ENCODE measurements at places on chromosomes 7 and 10.

DNA sequence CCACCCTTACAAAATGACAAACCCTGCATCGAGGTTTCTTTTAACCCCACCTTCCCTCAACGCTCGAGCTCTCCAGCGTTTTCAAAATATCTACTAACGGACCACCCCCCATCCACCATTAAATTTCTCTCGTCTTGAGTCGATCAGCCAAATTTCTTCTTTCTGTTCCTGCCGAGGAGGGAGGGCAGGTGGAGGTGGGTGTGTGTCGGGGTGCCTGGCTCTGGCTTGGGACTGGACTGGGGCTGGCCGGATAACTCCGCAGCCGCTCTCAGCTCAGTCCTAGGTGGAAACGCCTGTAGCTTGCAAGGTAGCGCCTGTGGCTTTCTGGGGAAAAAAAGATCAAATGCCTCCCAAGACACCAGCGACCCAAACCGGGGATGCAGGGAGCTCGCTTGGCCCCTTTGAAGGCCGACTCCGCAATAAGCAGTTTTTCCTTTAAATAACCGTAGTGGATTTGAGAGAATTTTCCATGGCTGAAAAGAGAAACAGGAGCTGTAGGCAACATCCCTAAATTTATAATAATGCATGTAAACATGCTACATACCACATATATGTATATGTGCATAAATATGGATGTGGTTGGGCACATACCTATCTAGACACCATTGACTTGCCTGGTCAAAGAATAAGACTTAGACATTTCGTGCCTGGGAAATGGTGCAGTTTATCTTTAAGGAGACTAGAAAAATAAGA is 1.9 kb upstream of the TMEM178B start:
- no peak for DNase-seq

DNA sequence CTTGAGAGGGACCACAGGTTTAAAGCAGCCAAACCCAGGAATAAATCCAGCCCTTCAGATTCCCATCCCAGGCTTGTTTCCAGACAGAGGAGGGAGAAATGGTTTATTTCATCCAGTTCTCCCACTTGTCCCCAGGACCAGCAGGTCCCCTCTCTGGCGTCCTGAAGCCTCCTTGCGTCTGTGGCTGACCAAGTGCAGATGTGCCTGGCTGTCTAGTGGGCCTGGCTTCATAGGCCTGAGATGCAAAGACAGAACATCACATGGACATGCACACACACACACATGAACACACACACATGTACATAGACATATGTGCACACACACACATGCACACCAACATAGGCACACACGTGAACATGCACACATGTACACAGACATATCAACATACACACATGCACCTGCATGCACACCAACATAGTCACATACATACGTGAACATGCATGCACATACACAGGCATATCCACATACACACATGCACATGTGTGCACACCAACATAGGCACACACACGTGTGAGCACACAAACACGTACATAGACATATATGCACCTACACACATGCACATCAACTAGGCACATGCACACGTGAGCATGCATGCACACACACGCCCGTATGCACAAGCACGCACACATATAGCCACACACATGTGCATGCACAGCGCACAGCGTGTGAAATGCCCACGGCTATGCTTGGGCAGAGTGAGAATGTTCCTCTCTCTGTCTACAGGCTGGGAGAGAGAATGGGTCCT is 10.7 kb downstream of the FOXL3 start:
- no peak for DNase-seq

DNA sequence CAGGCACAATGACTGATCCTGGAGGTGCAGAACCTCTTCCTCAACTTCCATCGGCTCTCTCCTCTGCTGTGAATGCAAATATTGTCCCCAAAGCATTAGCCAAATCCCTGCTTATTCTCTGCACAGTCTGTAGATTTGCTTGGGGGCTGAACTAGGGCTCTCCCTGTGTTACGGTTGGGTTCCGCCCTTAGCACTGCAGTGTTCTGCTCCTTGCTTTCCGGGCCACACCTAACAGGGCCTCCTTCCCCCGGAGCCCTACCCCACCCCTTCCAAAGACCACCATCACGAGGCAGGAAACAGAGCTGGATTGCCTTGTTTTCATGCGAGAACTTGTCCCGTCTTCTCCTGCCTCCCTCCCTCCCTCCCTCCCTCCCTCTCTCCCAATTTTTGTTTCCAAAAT is 36.6 kb downstream of the SLC25A28 start:
- no peak for DNase-seq

- no peak for DNase-seq
These were observed 7.1 kb downstream of the CSGALNACT2 start for GRCh38 chr10:43145311-43145710.

GRCh38 chr10:42475168-42476098 is 162.9 kb downstream of the ZNF33B start:
- DNase-seq, result peak; percentile 18

GRCh38 chr7:15043931-15044330 is 141.4 kb upstream of the DGKB start:
- DNase-seq, result peak; percentile 2

DNA sequence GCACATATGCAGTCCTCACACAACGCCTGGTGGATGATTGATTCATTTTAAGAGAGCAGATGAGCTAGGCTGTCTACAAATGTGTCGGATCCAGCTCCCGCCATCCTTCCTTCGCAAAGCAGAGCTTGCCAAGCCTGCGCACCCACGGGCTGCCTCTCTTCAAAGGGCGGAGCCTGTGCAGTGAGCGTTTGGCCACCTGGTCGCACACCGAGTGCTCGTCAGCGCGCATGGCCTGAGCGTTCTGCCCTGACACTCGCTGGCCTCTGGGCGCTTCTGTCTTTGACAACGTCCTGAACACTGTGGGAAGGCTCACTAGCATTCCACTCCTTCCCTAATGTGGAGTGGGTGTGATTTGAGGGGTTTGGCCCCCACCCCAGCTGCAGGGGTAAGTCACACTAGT is 47.1 kb upstream of the TMEM72 start:
- DNase-seq, result no peak

GRCh38 chr10:52394246-52394645 is 80.2 kb downstream of the DKK1 start:
- no peak for DNase-seq

- DNase-seq, result peak; percentile 31
These were observed 8.7 kb upstream of the BAMBI start for GRCh38 chr10:28668363-28669226.

- peak; percentile 70 for DNase-seq
These were observed 6.1 kb downstream of the GSTO1 start for GRCh38 chr10:104260775-104261115.

- DNase-seq, result no peak
These were observed 378.4 kb upstream of the NRP1 start for GRCh38 chr10:33712825-33713224.

DNA sequence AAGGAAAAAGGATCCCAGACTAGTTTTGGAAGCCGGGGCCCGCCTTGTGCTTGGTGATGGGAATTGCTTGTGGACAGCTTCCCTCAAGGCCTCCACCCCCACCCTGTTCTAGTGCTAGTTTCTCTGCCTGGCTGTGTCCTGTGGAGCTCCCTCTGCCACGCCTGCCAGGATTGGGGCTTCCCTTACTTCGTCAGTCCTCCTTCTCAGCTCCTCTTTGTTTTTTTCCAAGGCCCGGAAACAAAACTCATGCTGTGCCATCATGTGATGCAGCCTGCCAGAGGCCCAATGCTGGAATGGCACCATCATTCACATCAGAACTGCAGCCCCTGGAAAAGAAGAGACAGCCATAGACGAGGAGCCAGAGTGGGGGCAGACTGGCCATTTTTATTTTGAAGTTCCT is 11.2 kb downstream of the YKT6 start:
- DNase-seq, result no peak

DNA sequence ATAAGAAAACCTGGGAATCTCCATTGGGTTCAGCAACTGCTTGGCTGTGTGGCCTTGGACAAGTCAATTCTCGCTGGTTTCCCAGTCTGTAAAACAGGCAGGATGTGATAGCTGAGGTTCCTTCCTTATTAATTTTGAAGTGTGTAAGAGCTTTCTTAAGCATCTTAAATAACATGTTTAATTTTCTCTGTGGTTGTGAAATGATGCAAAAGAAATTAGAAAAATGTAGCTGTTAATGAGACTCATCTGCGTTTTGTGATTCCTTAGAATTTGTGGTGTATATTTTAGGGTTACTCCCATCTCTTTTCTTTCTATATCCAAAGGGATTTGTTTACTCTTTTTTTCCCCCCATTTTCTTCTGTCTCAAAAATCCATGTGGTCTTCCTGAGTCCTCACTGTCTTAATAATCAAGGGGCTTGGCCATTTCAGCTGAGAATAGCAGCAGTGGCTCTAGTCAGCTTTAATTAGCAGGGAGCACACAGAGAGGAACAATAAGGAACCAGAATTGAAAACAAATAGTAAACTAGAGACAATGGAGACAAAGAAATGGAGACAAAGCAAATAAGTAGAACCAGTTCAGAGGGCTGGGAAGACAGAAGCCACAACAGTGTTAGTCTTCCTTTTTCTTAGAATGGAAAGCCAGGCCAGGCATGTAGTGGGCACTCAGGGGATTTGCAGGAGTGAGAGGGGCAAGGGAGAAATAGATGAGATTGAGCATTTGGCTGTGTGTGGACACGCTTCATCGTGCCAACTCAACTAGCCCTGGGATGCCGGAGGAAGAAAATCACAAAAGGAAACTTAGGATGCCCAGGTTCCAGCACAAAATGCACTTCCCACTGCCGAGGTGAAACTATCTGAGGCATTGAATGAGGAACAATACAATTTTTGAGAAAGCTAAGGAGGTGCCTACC is 93.9 kb downstream of the CHN2 start:
- DNase-seq, result no peak

- DNase-seq, result no peak
These were observed 77.2 kb downstream of the FAM204A start for GRCh38 chr10:118264838-118265470.

GRCh38 chr7:155512246-155512887 is 34.0 kb downstream of the CNPY1 start:
- DNase-seq, result no peak

DNA sequence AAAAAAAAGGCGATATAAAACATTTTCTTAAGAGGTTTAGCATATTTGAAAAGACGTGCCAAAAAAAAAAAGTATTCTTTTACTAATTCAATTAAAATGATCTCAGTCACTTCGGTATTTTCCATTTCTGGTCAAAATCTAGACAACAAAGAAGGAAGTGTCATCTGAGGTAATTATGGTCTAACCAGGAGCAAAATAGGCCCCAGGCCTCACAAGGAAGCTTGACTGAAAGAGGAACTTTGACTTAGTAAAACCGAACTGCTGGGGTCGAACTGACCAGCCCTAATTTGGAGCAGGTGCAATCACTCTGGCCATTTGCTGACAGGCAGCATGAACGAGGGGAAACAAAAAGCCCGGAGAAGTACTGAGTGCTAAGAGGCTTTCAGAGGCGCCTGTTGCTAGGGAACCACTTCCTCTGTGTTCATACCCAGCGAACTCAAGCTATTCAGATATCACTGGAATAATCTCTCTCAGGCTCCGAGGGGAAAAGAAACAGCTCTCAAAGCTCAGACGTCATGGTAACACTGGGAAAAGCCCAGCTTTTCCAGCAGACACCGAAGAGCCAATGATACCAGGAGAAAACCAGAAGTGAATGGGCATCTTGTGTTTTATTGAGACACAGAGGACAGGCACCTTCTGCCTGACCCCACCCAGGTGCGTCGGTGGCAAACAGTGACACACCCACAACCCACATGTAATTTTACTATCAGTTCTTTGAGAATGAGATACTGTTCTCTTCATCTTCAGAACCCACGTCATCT is 126.5 kb downstream of the FAM107B start:
- DNase-seq, result peak; percentile 68

- DNase-seq, result no peak
These were observed 674.0 kb upstream of the C7orf33 start for GRCh38 chr7:147916573-147916972.

DNA sequence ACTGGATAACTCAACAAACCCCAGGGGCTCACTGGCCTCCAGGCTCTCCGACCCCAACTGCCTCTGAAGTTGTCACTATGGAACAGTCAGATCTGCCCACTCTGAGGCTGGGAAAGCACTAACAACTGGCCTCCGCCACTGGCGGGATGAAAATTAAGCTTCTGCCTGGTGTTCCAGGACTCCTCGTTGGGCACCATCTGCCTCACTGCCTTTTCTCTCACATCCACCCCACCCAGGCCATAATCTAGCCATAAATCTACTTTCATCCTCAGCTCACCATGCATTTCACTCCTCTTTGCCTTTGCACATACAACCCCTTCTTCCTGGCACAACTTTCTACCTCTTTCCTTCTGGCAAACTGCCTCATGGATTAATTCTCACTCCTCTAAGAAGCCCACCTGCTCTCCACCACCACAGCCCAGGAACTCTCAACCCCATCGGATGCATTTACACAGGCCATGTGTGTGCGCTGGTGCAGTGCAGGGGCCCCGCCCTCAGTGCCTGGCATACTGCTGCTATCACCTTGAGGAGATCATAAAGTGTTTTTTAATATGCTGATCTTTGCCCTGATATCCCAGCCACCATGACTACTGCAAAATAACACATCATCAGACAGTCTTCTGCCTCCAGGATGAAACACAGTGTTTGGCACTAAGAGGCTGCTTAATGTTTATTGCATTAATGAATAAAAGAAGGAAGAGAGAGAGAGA is 4.0 kb downstream of the CDHR1 start:
- DNase-seq, result no peak

- DNase-seq, result peak; percentile 59
These were observed 131.8 kb downstream of the ADK start for GRCh38 chr10:74282848-74283210.

GRCh38 chr10:43228783-43229207 is 38.1 kb downstream of the RASGEF1A start:
- no peak for DNase-seq

DNA sequence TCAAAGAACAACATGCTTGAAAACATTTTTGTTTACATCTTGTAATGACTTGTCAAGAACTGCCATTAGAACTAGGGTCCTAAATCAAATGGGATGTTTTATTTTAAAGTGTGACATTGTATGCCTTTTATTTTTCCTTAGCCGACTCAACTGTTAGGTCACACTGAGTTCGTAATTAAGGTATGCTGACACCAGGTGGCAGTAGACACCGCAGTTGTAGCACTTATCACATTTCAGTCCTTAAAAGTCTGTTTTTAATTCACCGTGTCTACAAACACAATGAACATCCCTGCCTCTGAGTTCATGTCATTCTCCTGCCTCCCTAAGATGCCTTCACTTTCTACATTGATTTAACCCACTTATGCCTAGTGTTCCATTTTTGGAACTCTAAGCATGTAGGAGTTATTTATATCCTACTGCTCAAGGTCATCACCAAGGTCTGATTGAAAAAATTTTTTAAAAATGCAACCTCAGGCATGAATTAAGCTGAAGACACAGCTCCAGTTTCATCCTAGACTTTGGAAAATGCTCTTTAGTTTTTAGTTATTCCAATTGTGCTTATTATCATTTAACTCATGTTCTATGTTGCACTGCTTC is 186.1 kb downstream of the BMPER start:
- DNase-seq, result peak; percentile 82

Measured in fibroblast of the aortic adventitia (primary cell).